ENCODE measurements at places on chromosomes 1 and 21. TPM values are rescaled to one million over a fixed set of nuclear protein-coding genes. Genes with fewer than 3 reads are reported as not detected.

- no peak for DNase-seq
Observed at GRCh38 chr1:167248707-167249642, 28.3 kb downstream of the POU2F1 start.

OMA1 gene
- 12.1 TPM for polyA plus RNA-seq

- no peak for DNase-seq
Observed at GRCh38 chr1:113073479-113073950, 517 bp downstream of the LRIG2 start.

CXADR gene
- 3.8 TPM for polyA plus RNA-seq

TTC22 gene
- polyA plus RNA-seq = 3.2 TPM

RPTN gene
- not detected for polyA plus RNA-seq

Data from foreskin keratinocyte (primary cell).